Activated CD4-positive, alpha-beta T cell treated with anti-CD3 and anti-CD28 coated beads, Interleukin-2, amount 50 U/mL, for 24 hours (primary cell): ENCODE measurements at places on chromosomes 4 and X.

GRCh38 chr4:4862071-4862551, 2.6 kb downstream of the MSX1 start:
- no peak for DNase-seq

GRCh38 chr4:3044870-3045819, 29.2 kb downstream of the HTT-AS start:
- DNase-seq: peak; percentile 54

GRCh38 chr4:26839534-26839951, 21.1 kb upstream of the STIM2 start:
- no peak for DNase-seq

DNA sequence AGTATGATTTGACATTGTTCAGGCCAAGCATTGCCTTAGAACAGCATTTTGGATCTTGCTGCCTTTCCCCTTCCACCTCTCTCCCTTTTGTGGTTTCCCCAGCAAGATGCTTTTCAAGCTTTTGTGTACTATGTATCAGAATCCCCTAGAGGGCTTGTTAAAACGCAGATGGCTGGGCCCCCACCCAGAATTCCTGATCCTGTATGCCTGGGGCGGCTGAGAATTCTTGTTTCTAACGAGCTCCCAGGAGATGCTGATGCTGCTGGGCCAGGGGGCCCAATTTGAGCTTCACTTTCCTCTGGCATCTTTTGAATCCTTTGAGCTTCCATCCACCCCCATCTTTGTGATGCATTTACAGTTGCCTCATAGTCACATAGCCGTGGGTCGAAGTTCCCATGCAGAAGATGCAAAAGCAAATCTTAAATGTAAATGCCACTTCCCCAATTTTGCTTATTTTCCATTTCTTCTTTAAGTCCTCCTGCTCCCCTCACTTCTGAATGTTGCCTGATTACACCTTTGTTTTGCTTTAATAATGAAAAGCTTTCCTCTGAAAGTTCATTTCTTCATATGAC, 18.5 kb downstream of the HCCS start:
- no peak for DNase-seq

GRCh38 chr4:138579146-138579545, 337.0 kb upstream of the SLC7A11 start:
- DNase-seq: no peak

GRCh38 chr4:177251237-177251636, 58.4 kb upstream of the NEIL3 start:
- DNase-seq: no peak

DNA sequence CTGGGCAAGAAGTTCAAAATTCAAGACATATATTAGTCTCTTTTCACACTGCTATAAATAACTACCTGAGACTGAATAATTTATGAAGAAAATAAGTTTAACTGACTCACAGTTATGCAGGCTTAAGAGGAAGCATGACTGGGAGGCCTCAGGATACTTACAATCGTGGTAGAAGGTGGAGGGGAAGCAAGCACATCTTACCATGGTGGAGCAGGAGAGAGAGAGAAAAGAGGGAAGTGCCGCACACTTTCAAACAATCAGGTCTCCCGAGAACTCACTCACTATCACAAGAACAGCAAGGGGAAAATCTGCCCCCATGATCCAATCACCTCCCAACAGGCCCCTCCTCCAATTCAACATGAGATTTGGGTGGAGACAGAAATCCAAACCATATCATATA, 273.3 kb upstream of the RASGEF1B start:
- DNase-seq: no peak
